ENCODE measurements at places on chromosomes 3 and 15.
A peak's percentile ranks its signal among the peaks of the same experiment; 100 is the strongest.

GRCh38 chr3:11757929-11758328 is 88.8 kb downstream of the TAMM41 start:
- DNase-seq: no peak

GRCh38 chr15:71215126-71215894 is 100.0 kb downstream of the THSD4 start:
- no peak for DNase-seq

DNA sequence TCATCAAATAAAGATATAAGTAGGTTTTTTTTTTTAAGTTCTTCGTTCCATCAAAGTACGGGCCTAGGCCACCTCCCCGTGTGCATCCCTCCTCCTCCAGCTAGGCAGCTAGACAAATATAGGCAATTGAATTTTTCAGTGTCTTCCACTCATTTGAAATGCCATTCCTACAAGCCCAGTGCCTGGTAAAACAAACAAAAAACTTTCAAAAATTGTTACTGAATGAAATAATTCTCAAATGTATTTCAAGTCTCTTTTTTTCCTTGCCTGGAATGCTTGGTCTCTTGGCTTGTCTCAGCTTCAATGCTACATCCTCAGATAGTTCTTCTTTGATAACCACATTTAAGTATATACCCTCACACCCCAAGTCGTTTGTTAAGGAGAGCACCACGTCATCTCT is 3.8 kb downstream of the EIF2AK4 start:
- DNase-seq: no peak

DNA sequence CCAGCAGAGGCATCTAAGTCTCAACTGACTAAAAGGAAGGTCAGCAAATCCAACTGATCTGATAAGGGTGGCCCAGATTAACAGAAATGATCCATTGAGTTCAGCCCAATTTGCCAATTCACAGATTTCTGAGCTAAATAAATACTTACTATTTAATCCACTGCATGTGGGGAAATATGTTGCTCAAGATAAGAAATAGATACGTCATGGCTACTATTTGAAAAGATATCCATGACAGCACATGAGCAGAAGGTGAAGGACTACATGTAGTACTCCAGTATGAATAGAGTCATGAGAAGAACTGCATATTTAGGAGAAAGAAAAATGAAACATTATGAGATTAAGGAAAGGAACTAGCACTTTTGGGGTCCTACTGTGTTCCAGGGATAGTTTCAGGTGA is 332.4 kb downstream of the ARPP21 start:
- no peak for DNase-seq

DNA sequence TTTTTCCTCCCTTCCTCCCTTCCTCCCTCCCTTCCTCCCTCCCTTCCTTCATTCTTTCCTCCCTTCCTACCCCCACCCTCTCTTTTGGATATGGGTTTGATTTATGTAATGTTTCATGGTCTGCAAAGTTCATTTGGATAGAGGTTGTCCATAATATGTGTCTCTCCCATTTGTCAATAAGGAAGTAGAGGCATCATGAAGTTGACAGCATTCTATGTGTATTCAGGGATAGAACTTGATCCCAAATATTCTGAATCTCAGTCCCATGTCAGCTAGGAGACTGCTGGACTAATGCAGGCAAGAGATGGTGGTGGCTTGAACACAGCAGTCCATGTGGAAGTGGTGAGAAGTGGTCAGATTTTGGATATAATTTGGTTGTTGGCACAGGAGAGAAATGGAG is 90.7 kb upstream of the SLC6A6 start:
- DNase-seq: no peak

DNA sequence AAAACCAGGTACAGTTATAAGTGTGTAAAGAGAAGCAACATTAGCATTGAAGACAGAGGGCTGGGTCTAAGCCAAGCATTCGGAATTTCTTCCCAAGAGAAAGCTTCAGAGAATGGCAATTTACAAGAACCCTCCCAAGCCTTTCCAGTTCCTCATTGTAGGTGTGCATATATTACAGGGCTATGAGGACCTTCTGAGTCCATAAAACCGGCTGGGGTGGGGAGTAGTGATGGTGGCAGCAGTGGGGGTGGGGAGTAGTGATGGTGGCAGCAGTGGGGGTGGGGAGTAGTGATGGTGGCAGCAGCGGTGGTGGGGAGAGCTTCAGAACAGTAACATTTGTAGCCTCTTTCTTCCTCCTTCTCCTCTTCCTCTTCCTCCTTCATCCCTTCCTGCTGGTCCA is 368.7 kb upstream of the UMPS start:
- DNase-seq: no peak

GRCh38 chr3:15823092-15823491 is 25.3 kb upstream of the ANKRD28 start:
- no peak for DNase-seq

DNA sequence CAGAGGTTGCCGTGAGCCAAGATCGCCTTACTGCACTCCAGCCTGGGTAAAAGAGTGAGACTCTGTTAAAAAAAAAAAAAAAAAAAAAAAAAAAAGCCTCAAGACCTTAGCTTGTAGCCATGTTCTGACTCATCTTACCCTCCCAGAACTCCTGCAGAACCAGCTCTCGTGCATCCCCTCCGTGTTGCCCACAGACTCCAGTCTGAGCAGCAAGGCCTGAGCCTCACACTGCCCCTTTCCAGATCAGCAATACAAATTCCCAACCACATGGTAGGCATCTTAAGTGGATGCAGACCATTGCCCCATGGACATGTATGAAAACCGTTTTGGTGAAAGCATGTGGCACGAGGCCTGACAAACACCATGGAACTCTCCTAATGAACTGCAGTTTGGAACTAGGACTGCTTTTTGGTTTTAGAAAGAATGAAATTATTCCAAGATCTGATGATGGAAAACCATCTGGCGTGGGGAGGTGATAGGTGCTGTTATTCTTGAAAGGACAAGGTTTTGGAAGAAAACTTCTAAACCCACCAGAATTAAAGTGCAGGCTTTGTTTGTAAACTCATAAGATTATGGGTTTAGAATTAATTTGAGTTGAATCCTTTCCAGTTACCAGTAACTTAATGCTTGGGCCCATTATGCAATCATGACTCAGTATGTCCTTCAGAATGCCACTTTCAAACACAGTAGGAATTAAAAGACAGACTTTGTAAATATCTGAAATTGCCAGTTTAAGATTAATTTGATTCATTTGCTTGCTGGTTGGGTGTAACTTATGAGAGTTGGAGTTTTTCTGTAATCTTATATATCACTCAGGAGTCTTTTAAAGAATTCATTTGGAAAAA is 163.7 kb upstream of the LRTM1 start:
- DNase-seq: peak; percentile 52

DNA sequence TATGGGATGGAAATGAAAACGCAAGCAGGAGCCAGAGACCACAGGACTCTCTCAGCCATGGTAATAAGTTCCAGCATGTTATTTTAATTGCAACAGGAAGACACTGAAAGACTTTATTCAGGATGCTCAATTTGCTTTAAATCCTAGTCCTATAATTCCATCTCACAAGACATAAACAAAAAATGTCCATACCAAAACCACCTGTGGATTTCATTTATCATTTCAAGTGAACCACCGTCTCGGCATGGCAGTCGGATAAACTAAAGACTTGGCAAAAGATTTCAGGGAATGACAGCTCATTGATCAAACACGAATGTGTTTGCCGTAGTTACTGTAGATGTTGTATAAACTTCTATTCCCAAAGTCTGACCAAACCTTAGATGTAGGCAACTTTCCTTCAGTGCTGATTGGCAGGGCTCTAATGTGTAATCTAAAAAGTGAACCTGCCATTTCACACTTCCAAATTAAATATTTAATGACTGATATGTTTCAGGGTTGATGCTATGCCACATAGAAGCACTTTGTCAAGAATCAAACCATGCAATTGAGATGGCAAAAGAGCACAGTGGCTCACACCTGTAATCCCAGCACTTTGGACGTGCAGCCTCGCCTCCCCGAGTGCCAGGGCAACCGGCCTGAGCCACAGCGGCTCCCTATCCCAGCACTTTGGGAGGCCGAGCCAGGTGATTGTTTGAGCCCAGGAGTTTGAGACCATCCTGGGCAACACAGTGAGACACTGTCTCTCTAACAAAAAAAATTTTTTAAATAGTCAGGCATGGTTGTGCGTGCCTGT is 331.7 kb downstream of the MAGI1 start:
- no peak for DNase-seq

GRCh38 chr15:71885390-71885789 is 75.0 kb downstream of the NR2E3 start:
- DNase-seq: no peak

- DNase-seq: no peak
Observed at GRCh38 chr15:95498961-95499360, 831.5 kb upstream of the NR2F2 start.

DNA sequence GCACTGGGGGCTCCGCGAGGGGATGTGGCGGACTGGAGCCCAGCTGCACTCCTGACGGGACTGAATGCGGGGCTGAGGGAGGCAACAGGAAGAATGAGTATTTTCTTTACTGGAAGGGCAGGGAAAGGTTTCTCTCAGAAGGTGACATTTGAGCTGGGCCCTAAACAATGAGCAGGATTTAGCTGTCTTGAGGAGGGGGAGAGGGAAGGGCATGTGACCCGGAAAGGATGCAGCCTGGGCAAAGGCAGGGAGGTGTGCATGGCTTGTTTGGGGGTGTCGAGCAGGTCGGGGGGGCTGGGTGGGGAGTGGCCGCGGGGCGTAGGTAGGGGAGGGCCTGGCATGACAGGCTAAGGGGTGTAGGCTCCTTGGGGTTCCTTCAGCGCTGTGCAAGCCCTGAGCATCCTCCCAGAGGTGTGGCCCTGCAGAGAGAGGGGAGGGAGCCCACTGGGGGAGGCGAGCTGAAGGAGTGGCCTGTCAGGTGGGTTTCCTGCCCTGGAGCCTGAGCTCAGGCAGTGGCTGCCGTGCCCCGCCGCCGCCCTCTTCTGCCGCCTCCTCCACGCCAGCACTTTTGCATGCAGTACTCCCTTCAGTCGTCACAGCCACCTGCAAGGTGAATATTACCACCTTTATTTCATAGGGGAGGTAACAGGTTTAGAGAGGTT is 17.2 kb upstream of the ANKDD1A start:
- no peak for DNase-seq

DNA sequence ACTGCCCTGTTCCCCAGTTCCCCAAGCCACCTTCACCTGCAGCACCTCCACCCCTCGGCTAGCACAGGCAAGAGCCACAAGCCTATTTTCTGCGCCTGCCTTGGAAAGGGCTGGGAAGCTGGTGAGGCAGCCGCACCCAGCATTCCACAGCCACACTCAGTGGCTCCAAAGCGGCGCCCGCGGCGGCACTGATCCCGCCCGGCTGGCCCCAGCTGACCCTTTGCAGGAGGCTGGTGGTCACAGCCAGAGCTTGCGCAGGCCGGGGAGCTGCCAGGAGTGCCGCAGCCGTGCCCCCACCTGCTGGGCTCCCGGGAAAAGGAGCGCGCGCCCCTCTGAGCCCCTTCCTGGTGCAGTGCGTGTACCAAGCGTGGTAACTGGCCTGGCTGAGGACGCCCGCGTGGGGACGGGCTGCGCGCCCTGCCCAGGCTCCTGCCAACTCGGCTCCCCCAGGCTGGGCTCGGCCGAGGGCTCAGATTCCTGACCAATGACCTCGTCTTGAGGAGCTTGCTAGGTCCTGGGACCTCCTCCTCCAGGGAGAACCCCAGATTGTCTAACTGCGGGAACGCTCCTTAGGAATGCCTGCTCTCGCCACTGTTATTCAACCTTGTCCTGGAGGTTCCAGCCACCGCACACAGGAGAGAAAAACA is 13.3 kb downstream of the GRAMD2A start:
- DNase-seq: no peak

DNA sequence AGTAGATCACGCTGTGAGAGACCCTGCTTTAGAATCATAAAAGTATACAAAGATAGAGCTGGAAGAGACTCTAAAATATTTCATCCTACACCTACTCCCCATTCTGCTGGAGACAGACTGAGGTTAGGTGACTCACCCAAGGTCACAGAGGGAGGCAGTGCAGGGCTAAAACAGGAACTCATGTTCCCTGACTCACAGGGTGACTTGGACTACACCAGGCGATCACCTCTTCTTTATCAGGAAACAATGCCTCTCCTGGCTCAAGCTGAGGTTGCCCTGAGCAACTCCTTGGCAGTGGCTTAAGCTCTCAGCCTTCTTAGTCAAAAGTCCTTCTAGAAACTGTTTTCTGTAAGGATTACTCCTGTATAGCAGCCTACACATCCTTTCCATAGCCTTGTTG is 26.4 kb upstream of the TNFAIP8L3 start:
- DNase-seq: peak; percentile 99

DNA sequence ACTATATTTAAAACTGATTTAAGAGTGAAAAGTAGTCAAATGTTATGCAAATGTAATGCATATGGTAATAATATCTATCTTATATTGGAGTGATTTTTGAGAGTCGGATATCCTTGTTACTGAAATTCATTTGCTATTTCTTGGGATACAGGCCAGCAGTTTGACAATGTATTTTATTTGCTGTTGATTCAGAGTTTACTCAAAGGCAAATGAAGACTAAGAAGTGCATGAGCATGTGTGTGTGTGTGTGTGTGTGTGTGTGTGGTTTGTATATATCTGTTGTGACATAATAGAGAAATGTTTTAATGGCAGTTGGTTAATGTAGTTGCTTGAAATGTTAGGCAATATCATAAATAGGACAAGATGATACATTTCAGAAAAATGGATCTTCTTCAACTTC is 39.0 kb downstream of the UNC13C start:
- no peak for DNase-seq

- DNase-seq: no peak
Observed at GRCh38 chr15:76003364-76003763, 8.9 kb downstream of the NRG4 start.

DNA sequence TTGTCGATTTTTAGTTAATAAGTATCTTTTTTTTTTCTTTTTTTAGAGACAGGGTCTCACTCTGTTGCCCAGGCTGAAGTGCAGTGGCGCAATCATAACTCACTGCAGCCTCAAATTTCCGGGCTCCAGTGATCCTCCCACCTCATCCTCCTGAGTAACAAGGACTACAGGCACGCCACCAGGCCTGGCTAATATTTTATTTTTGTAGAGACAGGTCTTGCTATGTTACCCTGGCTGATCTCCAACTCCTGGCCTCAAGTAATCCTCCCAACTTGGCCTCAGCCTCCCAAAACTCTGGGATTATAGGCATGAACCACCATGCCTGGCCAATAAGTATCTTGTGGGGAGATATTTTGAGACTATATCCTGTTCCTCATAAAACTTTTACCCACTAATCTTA is 29.4 kb upstream of the ARID3B start:
- peak; percentile 16 for DNase-seq

DNA sequence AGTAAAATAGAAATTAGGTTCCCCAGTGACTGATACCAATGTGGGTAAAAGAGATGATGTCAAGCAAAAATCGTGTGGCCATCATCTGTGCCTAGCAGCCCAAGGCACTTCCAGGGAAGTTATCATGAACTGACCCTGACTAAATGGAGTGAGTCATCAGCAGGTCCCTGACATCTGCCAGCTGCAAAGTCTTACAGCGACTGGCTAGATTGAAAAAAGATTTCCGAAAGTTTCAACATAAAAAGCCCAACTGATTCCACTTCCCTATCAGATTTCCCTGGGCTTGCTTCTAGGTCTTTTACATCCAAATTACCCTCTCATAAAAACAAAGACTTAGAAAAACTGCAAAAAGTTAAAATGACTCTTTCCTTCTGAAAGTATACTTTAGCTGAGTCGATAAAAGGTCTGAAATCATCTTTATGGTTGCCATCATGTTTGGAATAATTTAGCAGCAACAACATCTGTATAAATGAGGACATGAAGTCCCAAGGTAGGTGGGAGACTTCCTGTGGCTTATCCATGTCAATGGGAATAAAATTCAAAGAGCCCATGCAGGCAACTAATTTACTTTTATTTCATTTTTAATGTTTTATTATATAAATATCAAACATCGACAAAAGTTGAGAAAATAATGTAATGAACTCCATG is 342.8 kb downstream of the ERC2 start:
- DNase-seq: peak; percentile 71

GRCh38 chr15:77083381-77084160 is 12.7 kb upstream of the TSPAN3 start:
- DNase-seq: peak; percentile 59
